ENCODE measurements at places on chromosomes 1 and 21. TPM values are rescaled to one million over a fixed set of nuclear protein-coding genes. Genes with fewer than 3 reads are reported as not detected.
A peak's percentile ranks its signal among the peaks of the same experiment; 100 is the strongest.

DNA sequence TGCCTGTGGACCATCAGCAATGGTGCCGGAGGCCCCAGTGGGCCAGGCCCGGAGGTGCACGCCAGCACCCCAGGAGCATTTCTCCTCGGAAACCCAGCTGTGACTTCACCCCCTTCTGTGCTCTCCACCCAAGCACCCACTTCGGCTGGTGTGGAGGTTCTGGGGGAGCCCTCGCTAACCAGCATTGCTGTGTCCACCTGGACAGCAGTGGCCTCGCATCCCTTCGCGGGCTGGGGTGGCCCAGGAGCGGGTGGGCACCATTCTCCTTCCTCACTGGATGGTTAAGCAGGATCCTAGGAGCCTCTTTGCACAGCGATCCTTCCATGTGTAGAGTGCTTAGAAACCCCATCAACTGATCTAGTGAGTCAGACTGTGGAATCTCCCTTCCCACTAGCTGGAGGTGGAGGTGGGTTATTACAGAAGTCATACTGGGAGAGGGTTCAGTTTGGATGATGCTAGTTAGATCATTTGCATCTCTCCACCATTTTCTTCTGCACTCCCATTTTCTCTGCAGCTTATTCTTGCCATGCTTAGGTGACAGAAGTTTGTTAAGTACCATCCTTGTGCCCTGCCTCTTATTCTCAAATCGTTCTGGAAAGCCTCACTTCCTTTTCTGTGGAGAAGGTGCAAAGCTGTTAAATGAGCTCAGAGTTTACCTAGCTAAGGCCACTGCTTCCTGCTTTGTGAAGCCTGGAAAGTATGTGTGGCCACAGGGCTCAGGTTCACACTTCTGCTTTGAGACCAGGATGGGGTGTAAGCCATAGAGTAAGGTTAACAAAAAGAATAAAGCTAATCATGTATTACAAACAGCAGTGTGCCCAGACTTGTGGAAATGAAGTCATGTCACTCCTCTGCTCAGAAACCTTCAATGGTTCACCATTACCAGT, 32.3 kb downstream of the TBX19 start:
- DNase-seq, result no peak

DNA sequence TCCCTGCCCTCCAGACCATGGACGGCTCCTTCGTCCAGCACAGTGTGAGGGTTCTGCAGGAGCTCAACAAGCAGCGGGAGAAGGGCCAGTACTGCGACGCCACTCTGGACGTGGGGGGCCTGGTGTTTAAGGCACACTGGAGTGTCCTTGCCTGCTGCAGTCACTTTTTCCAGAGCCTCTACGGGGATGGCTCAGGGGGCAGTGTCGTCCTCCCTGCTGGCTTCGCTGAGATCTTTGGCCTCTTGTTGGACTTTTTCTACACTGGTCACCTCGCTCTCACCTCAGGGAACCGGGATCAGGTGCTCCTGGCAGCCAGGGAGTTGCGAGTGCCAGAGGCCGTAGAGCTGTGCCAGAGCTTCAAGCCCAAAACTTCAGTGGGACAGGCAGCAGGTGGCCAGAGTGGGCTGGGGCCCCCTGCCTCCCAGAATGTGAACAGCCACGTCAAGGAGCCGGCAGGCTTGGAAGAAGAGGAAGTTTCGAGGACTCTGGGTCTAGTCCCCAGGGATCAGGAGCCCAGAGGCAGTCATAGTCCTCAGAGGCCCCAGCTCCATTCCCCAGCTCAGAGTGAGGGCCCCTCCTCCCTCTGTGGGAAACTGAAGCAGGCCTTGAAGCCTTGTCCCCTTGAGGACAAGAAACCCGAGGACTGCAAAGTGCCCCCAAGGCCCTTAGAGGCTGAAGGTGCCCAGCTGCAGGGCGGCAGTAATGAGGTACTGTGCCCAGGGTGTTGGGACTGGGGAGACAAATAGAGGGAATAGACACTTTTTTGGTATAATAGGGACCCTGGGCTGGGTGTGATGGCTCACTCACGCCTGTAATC, 1.0 kb downstream of the ZBTB48 start:
- DNase-seq, result no peak

DNA sequence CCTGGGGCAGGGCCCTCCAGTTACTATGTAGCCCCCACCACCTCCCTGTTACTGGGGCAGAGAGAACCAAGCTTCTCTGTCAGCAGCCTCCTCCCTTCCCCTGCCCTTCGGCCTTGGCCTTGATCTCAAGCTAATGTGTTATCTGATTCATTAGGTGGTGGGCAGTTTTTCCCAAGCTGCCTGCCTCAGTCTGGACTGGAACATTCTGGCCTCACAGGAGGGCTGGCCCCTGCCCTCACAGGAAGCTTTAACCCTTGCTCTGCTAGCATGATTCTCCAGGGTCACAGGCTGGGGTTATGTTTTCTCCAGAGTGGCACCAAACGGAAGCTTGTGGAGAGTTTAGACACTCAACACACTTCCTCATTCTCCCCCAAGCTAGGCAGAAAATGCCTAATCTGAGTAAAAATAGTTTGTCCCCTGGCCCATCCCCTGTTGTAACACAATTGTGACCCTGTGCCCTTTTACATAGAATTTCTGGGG, 37.2 kb upstream of the SLC6A9 start:
- peak; percentile 48 for DNase-seq

GRCh38 chr1:230113593-230114236, 46.7 kb downstream of the GALNT2 start:
- DNase-seq, result peak; percentile 72

DNA sequence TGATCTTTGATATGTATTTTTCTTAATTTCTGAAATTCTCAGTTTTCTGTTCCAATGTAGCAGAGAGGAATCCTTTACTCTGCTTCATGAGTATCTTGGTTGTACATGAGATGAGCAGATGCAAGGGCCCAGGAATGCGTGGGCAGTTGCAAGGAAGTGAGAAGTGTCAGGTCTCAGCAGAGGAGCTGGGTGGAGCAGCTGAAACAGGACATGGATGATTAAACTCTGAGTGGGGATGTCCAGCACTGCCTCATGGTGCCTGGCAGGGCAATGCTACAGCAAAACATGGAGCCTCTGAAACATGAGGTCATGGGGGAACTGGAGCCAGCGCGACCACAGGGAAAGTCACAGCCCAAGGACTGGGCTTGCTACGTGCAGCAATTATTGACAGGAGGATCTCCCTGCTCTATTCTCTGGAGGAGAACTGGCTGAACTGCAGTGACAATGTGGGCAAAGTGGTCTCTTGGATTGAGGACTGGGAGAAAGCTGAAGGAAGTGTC, 48.4 kb downstream of the COLGALT2 start:
- peak; percentile 95 for DNase-seq

The SLAMF8 gene
- 1.8 TPM for polyA plus RNA-seq

The WLS gene
- polyA plus RNA-seq, result 92.3 TPM

Data from kidney (tissue), 22 donors.